NCI-H187 (cell line): ENCODE measurements at places on chromosomes 16 and 17.

DNA sequence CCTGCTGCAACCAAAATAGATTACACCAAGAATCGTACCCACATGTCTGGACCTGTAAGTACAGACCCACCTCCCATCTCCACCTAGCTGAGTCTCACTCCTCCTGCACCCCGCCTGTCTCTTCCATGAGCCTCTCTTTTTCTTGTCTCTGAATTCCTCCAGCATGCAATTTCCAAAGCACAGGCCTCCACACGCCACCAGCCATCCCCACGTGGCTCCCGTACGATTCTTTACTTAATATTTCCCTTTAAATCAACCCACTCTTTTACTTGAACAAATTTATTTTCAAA lies 1.2 kb downstream of the RPH3AL start:
- no peak for DNase-seq

GRCh38 chr16:477301-478157 lies 50.0 kb upstream of the CAPN15 start:
- no peak for DNase-seq

DNA sequence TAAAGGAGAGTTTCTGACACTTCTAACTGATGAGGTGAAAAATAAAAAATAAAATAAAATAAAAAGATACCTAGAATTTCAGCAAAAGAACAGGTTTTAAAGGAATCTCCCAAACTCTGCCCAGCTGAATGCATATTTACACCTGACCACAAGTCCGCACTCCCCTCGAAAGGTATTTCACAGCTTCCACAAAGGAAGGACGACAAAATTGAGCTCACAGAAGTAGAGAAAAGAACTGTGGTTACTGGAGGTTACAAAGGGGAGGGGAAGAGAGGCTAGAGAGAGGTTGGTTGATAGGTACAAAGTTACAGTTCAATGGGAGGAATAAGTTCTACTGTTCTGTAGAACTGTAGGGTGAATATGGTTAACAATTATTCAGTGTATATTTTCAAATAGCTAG lies 5.0 kb downstream of the LITAF start:
- no peak for DNase-seq

DNA sequence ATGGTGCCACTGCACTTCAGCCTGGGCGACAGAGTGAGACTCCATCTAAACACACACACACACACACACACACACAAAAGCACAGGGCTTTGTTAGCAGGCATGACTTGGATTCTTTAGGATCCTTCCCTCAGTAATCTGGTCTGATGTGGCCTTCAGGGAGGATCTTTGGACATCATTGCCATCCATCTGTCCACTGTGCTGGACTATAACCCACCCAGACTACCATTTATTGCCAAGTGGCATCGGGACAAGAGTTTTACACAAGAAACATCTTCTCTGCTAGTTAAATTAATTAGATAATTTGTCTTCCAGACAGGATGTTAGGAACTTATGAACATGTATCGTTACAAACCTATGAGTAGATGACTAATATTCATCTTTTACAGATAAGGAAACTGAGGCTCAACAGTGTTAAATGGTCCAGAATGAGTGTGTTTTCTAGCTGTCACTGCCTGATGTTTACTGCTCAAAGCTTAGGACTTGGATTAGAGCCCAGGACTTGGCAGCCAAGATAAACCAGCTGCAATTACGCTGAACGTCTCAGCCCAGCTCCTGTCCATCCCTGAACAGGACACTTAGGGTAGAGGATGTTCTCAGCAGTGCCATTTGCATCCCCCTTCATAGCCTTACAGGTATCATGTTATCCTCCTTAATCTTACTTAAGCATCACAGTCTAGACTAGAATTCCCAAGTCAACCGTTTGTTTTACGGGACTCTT lies 285.8 kb downstream of the WWOX start:
- DNase-seq = no peak

DNA sequence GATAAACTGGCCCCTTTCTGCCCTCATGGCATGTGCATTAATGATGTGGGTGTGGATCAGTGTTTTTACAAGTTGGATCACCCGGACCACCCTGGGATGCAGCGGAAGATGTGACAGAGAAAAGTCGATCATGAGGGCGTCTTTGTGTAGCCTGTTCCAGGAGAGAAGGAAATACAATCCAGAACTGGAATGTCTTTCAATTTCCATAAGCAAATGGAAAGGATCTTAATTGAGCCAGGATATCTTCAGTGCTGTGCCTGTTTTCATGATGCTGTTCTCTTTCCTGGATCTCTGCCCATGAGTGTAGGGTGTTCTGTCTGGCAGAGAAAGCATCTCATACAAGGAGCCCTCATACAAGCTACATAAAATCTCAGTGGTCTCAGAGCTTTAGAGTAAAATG lies 481.4 kb downstream of the XYLT1 start:
- DNase-seq = no peak
